ENCODE measurements at places on chromosomes 5 and 9.

- DNase-seq: peak; percentile 55
Measured at GRCh38 chr9:272251-273213, 57.9 kb downstream of the DOCK8 start.

DNA sequence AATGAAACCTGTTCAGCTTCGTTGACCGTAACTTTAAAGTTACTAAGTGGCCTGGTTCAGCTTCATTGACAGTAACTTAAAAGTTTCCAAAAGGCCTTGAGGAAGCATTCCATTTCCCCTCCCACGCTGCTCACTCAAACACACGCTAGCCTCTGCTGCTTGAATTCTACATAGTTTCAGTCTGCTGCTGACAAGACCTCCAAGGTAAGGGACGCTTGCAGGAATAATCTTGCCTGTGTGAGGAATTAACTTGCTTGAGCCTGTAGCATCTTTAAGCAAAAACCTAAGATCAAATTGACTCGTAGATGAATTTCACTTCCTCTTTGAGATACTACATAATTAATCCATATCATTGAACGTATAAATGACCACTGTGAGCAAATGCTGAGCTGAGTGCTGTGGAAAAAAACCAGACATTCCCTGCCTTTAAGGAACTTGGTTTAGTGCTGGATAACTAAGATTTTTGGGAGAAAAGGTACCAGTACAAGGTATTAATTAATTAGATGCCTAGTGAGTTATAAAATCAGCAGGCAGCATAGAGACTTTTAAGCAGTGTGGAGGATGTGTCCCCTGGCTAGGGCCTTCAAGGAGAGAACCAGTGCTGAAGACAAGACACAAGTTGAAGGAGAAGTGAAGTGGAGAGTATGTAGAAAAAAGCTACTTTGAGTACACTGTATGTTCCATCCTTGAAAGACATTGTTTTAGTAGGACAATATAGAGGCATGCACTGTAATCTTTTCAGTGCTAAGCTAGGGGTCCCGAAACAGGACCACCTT, 39.2 kb downstream of the GRAMD2B start:
- DNase-seq: no peak

DNA sequence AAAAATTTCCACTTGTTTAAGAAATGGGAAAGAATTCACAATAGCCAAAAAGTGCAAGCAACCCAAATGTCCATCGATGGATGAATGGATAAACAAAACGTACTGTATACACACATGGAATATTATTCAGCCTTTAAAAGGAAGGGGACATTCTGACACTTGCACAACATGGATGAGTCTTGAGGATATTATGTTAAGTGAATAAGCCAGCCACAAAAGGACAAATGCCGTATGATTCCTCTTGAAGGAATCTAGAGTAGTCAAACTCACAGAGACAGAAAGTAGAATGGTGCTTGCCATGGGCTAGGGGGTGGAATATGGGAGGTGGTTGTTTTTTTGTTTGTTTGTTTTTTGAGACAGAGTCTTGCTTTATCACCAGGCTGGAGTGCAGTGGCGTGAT, 3.8 kb upstream of the ATP6V0E1 start:
- DNase-seq: no peak

DNA sequence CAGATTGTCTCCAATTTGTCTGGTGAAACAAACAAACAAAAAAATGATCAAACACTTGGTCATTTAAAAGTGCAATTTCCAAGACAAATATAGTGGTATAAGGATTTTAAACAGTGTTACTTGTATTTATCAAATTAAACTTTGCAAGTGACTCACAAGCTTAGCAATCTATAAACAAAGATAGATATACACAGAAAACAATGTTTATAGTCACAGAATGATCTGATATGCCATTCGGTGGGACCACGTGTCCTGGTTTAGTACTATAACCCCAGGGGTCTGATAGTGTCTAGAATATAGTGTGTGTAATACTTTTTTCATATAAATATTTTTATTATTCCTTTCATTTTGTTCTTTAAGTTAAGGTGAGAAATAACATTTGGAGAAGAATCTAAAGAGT, 91.3 kb downstream of the DPYSL3 start:
- DNase-seq: no peak

DNA sequence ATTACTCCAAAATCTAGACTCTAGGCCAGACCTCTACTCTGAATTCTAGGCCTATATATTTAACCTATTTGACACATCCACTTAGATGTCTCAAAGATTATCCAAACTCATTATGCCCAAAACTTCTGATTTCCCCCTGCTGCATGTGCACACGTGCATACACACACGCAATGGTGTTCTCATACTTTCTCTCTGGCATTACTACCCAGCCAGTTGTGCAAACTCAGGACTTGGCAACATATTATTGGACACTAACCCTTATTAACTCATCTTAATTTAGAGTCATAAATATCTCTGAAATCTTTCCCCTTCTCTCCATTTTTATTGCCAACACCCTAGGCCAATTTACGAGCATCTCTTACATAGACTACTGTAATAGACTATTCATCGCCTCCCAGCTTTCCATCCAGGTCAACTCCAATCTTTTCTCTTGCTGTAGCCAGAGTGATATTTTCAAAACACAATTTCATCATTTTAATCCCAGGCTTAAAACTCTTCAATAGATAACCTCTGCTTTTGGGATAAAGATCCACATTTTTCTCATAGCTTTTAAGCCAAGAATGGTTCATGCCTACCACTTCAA, 141.2 kb upstream of the VLDLR start:
- no peak for DNase-seq

- no peak for DNase-seq
Measured at GRCh38 chr5:122179701-122180100, 50.4 kb downstream of the ZNF474 start.

DNA sequence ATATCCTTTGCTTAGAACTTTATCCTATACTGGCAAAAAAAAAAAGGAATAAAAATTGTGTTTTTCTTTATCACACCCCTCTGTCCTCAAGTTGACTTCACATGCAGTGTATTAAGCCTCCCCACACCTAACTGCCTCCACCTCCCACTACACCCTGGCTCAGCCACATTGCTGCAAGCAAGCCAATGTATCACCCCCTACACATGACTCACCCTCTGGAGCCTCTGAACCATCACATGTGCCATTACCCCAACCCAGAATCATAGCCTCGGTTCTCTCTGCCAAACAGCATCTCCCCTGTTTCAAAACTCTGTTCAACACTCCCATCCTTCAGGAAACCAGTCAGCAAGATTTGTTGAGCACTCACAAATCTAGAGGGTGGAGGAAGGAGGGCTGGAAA, 209.0 kb downstream of the CWC27 start:
- DNase-seq: no peak

DNA sequence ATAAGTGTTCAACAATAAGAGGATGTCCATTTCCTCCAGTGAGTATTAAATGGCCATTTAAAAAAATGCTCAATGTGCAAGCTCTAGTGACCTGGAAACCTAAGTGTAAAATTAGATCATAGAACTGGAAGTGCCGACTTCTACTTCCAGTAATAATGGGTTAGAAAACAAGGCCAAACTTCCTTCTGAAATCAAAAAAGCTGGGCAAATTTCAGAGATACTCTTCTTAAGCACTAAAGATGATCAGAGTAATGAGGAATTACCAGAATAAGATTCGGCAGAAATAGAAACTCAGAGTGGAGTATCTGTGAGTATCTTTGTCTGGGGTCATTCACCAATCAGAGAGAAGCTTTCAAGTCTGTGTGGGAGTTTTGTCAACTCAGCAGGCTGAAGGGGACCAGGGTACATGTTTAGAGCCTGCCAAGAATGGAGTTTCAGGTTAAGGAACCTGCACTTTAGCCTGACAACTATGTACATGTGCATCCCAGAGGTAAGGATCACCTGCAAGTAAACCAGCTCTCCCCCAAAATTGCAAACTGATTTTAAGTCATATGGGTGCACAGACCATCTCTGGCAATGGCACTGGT, 17.1 kb downstream of the FCN2 start:
- DNase-seq: no peak

- DNase-seq: no peak
Measured at GRCh38 chr5:137091472-137091871, 407.7 kb downstream of the SPOCK1 start.

GRCh38 chr9:68999393-69000105, 14.4 kb downstream of the PRKACG start:
- DNase-seq: peak; percentile 45

GRCh38 chr5:27241564-27242257, 203.3 kb upstream of the CDH9 start:
- no peak for DNase-seq

GRCh38 chr9:34741628-34742027, 31.7 kb upstream of the CCL21 start:
- DNase-seq: no peak

- no peak for DNase-seq
Measured at GRCh38 chr9:129889122-129889940, 54.1 kb downstream of the USP20 start.

DNA sequence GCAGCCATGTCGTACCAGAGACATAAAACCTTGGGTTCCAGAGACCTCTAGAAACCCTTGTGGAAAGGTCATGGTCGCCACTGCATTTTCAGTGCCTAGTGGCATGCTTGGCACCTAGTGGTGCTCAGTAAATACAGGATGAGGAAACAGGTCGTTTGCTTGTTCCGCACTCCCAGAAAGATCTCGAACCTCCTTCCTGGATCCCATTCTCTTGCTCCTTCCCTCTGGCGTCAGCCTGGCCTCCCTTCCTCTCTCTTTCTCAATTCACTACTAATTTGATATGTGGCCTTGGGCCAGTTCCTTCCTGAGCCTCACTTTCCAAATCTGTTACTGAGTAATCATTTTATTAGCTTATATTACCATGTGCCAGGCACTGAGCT, 4.4 kb downstream of the NDST1 start:
- DNase-seq: no peak

GRCh38 chr9:73091909-73092308, 59.8 kb upstream of the ANXA1 start:
- DNase-seq: no peak

- no peak for DNase-seq
Measured at GRCh38 chr5:136011414-136012001, 17.3 kb upstream of the TGFBI start.

- DNase-seq: no peak
Measured at GRCh38 chr9:15763371-15763770, 210.5 kb downstream of the CCDC171 start.

DNA sequence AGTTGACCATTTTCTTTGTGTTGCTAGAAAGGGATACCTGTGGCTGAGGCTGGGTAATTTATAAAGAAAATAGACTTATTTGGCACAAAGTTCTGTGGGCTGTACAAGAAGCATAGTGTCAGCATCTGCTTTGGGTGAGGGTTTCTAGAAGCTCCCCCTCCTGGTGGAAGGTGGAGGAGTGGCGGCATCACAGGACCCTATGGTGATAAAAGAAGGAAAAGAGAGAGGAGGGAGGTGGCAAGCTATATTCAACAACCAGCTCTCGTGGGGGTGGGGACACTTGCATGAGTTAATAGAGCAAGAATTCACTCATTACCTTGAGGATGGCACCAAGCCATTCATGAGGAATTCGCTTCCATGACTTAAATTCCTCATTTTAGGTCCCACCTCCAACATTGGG, 2041.4 kb upstream of the CDH9 start:
- DNase-seq: no peak

- no peak for DNase-seq
Measured at GRCh38 chr5:109964136-109964535, 274.4 kb downstream of the MAN2A1 start.

DNA sequence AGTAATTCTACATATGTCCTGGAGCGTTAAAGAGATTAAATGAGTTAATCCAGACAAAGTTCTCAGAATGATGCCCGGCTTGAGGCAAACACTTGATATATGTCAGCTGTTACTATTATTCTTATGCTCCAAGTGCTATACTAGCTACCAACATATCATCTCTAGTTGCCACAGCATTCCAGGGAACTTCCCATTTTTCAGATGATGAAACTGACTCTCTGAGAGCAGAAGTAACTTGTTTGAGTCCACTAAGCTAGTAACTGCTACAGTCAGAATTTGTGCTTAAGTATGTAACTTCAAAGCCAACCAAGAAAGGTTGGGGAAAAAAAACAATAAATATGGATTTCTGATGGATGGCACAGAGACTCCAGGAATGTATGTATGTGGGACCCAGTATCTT, 98.1 kb downstream of the CDK5RAP2 start:
- DNase-seq: no peak

DNA sequence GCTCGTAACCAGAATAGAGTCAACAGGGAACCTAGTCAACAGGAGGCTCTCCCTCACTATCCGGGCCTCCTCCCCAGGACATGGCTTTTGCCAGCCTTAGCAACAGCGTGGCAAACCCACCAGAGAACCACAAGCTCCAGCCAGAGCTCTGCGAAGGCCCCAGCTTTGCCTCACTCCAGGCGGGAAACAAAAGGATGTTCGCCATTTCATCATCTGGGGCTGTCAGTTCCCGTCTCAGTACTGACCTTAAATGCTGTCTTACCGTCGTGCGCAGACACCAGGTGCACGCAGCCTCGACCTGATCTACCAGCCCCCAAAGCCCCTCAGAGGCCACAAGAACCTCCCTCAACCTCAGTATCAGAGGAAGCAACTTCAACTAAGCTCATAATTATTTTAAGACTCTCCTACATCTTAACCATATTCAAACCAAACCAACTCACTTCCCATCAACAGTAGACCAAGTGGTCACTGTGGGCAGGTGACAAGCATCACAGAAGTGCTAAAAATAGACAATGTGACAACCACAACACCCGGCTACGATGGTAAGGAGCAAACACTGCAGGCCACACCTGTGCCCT, 71.4 kb downstream of the SEMA4D start:
- DNase-seq: no peak

DNA sequence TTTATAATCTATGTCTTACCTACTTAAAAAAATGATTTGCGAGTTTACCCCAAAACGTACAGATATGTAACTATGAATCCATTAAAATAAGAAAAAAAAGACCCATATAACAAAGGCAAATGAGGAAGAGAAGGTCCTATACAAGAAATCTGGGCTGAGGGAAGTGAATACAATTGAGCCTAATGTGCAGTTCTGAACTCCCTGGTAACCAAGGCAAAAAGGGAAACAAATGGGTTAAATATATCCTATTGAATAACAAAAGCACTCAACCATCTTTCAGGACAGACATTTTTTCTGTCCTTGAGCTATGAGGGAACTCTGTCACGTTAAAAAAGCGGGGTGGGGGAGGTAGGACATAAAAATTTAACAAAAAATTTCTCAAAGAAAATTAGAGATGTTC, 78.6 kb downstream of the PTPN3 start:
- no peak for DNase-seq

- DNase-seq: no peak
Measured at GRCh38 chr9:110752766-110753165, 84.2 kb downstream of the MUSK start.

DNA sequence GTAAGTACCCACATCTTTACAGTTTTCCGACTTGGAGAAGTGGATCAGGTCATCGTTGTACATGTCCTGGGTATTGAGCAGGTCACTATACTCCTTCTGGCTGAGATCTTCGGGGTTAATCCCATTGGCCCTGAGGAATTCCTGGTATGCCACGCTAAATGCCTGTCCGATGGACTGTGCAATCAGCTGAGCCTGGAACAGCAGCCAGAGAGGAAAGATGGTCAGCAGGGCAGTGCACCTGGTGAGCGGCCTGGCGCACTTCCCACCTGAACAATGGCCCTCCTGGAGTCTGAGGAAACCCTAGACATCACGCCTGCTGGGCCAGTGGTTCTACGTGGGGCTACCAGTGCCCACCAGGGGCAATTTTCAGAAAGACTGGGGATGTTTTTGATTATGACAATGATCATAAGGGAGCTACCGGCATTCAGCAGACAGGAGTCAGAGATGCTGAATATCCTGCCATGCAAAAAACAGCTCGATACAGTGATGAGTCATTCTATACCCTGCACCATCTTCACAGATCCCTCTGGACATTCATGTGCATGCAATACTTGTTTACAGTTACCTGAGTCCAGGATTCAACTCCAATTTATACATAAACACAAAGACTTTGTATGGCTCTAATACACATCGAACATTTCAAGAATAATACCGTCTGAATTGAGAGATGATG, 127.2 kb downstream of the ENTREP1 start:
- no peak for DNase-seq
